WERI-Rb-1 (cell line): ENCODE measurements at places on chromosomes 4 and X.
A peak's percentile ranks its signal among the peaks of the same experiment; 100 is the strongest.

- no peak for DNase-seq
These were observed 219.1 kb downstream of the MID1 start for GRCh38 chrX:10401239-10401638.

DNA sequence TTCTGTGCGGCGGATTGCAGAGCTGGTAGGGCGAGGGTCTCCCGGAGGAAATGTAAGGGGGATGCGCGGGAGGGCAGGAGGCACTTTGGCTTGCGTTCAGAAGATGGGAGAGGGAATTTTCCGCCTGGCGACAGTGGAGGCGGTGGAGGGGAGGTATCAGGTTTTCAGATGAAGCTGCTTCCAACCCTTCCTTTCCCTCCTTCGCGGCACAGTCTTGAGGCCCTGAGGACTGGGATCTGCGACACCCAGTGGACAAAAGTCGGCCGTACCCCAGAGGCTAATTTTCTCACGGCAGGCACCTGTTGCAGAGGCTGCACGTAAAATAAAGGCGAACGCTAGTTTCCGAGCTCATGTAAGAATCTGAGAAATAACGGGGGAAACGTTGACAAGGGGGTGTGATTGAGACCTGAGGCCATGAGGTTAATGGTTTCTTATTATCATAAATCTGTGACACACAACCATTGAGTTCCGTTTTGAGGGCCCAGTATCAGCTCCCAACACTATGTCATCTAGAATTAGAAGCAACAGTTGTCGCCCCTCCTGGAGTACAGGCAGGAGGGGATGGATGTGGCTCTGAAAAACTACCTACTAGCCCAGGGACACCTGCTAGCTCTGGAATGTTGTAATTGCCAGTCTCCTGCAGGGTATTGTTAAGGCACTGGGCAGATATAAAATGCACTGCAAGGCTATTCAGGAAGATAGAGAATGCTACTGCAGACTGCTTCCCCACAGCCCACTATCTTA lies 1.1 kb downstream of the ZCCHC18 start:
- DNase-seq: peak; percentile 69

- DNase-seq: no peak
These were observed 54.6 kb downstream of the PROM1 start for GRCh38 chr4:16029262-16029661.

DNA sequence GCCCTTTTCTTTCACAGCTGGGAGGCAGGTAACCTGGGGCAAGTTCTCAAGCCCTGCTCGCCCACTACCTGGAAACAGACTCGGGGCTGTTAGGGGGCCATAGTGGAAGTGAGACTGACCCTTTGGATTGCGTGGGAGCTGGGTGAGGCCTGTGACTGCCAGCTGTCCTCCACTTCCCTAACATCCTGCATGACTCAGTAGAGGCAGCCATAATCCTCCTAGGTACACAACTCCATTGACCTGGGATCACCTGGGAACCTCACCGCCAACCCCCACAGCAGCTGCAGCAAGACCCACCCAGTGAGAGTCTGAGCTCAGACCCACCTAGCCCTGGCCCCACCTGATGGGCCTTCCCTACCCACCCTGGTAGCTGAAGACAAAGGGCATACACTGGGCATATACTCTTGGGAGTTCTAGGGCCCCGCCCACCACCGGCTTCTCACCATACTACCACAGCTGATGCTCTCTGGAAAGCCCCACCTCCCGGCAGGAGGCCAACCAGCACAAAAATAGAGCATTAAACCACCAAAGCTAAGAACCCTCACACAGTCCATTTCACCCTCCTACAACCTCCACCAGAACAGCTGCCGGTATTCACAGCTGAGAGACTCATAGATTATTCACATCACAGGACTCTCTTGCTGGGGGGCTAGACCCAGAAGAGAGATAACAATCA lies 61.1 kb upstream of the DCTD start:
- no peak for DNase-seq

GRCh38 chr4:139609647-139610046 lies 53.6 kb upstream of the SETD7 start:
- no peak for DNase-seq

DNA sequence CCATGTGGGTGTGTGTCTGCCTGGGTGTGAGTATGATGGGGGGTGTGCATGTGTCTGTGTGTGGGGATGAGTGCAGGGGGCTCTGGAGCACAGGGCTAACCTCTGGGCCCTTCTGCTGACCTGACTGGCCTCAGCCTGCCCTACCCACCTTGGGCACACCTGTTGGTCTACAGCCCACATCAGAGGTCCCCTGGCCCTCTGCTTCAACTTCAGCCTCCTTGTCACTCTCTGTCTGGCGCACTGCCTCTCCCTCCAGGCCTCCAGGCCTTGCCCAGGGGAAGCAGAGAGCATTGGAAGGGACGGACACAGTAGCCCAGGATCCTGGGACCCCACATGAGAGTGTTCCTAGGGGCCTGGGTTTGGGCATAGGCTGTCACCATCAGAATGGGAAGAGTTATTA lies 115.4 kb downstream of the EFNB1 start:
- no peak for DNase-seq

DNA sequence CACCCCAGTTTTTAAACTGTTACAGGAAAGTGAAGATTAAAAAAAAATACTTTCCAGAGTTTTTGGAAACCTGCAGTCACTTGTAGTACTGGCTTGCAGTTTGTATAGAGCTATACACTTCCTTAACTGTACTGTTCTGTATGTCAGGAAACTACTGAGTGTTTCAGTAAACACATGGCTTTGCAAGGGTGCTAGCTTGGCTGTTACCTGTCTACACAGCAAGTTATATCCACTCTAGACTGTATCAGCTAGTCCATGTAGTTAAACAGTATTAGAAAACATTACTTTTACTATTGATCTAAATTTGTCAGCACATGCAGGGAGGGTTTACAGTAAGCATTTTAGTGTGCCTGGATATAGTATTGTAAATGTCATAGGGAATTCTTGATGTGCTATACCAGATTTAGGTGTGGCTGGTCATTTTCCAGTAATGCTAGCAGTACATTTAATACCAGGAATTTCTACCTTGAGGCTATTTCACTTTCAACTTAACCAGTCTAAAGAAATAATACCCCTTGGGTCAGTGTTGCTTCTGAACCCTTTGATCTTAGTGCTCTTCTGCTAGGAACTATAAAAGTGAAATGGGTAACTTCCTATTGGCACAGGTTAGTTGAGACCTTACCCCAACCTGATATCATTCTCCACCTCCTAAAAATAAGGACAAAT lies 192.3 kb upstream of the ANKRD50 start:
- no peak for DNase-seq

GRCh38 chr4:91681091-91681490 lies 622.7 kb upstream of the GRID2 start:
- DNase-seq: no peak

DNA sequence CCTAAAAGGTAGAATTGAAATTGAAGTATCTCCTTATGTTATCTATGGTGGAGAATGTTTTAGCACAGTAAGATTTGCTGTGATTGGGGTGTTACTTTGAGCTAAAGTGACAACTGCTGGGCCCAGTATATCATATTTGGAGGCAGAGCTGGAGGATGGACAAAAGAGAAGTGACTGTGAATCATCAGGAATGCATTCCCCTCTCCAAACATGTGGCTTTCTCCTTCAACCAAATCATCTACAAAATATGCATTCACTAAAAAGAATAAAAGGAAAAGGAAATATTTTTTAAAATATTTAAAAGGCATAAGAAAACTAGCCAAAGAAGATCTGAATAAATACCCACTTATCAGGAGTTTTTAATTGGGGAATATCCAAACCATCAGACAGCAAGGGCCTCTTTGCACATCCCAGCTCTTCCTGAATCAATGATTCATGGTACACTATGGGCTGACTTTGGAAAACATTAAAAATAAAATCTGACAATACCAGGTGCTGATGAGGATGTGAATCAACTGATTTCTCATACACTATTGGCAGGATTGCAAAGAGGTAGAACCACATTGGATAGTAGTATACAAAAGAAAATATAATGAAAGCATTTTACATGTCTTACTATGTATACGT lies 671.7 kb upstream of the NR3C2 start:
- DNase-seq: no peak

DNA sequence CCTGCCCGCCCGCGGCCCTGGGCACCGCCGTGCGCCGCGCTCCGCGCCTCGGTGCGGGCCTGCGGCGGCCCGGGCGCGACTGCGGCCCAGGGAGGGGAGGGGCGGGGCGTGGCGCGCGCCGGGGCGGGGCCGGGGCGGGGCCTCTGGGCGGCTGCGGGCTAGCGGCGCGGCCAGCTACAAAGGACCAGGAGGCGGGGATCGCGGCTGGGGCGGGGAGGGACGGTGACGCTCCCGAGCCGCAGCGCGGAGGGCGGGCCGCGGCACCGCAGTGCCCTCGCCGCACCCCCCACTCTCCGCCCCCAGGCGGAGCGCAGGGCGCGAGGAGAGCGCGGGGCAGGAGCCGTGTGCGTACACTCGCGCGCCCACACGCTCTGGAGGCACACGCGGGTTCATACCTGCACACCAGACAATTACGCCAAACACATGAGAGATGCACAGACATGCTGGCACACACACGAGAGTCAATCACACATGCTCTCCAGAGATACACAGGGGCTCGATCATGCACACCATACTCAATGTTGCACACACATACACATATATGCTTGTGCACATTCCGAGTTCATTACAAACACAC lies at the start of gene CRMP1:
TSS of gene CRMP1 (minus strand) at position 83 of the 577 bp plus-strand sequence. CDS start 117 bp downstream, outside the sequence.
- DNase-seq: peak; percentile 90

DNA sequence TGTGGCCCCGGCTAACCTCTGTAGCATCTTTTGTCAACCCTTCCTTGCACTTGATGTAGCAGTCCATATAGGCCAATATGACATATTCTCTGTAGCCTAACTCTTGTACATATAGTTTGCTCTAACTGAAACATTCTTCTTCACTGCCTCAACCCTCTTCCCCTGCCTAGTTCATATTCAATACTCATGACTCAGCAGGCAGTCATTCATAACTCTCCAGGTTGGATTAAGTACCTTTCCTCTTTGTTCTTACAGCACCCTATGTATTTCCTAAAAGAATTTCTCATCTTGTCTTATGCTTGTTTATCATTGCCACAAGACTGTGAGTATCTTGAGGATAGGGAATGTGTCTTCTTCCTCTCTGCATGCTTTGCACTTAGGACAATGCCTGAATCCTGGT lies 76.9 kb downstream of the TMLHE start:
- DNase-seq: no peak

GRCh38 chr4:158824425-158825274 lies 55.8 kb downstream of the FNIP2 start:
- no peak for DNase-seq

GRCh38 chr4:128427832-128428366 lies 140.3 kb upstream of the PGRMC2 start:
- peak; percentile 68 for DNase-seq

DNA sequence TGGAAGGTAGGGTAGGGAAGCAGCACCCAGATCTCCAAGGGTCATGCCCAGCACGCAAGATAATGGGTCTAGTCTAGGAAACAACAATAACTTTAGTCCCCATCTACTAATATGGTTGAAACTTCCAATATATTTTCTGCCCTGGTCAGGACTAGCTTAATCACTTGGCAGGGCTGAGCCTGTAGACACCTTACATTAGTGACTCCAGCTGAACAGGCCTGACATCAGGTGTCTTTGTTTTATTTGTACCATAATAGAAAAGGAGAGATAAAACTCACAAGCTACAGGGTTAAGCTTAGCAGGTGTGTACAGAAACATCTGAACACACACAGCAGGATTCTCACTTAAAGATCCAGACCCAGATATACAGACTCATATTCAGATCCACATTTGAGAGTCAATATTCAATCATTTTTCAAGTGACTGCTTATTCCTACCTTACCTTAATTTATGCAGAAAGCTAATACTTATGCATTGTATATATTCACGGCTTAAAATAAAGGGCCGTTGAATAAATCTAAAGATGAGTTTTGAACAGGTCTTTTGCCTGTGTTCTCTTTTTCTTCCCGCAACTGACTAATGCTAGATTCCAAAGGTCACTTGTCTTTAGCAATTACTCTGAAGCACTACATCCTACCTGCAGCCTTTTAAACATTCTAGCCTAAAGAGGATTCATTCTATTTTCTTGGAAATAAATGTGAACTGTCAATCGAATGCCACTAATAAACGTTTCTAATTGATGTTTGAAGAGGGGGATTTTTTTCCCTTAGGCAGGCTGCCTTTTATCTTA lies 745.3 kb downstream of the RPA4 start:
- DNase-seq: no peak

- no peak for DNase-seq
These were observed 373.6 kb downstream of the MID1IP1 start for GRCh38 chrX:39174772-39175417.

DNA sequence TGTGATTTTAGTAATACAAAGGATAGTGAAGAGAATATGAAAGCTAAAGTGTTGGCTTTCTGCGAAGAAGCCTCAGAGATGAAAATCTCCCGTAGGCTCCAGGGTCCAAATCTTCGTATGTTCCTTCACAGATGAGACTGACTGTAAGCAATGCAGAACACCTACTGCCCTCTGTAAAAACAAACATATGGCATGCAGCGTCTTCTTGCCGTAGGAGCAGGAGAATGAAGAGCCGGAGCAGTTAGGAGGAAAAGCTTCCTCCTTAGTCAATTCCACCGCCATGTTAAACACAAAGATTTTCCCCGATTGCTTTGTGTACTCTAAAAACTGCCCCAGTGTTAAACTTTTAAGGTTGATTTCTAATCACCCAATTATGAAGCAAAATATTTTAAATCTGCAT lies 22.5 kb downstream of the RWDD4 start:
- DNase-seq: no peak

GRCh38 chr4:73312967-73313366 lies 54.4 kb upstream of the ANKRD17 start:
- no peak for DNase-seq

DNA sequence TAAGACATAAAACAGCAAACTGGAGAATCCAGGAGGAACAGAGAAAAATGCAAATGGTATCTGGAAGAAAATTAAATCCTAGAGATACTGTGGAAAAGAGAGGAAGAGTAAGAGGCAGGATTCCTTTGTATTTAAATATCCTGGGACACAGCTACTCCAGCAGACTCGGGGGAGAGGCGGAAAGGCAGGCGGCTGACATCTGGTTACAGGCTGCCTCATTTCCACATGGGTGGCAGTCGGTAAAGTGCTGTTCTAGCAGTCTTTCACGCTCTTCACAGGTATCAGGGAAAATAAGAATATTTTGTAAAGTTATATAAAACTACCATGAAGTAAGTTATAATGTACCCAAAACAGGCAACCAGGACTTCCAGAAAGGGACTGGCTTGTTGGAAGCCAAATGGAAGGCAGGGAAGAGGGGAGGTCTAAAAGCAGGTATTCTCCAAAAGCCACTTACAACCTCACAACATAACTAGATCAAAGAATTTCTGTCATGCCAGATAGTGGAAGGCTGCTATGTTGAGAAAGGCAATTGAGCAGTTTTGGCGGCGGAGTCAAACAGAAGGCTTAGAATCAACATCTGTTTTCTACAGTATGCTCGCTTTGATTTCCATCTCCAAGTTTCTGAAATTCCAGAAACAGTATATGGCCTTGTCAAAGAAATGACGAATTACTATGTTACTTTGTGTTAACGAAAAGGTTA lies 1.3 kb upstream of the TIGD2 start:
- DNase-seq: no peak

GRCh38 chr4:93178279-93178678 lies 650.3 kb upstream of the ATOH1 start:
- no peak for DNase-seq

DNA sequence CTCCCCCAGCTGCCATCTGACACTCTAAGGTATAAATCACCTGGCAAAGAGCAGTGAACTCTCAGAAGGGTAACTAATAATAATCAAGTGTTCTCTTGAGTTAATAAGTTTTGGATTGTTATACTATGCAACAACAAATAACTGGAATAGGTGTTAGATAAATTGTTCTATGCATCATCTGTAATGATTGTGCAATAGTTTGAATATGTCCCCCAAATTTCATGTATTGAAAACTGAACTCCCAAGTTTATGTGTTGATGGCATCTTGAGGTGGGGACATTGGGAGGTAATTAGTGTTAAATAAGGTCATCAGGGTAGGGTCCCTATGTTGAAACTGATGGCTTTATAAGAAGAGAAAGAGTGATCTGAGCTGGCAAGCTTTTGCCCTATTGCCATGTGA lies 272.7 kb upstream of the TAPT1 start:
- DNase-seq: no peak
